ENCODE measurements at places on chromosomes 2 and 18.

DNA sequence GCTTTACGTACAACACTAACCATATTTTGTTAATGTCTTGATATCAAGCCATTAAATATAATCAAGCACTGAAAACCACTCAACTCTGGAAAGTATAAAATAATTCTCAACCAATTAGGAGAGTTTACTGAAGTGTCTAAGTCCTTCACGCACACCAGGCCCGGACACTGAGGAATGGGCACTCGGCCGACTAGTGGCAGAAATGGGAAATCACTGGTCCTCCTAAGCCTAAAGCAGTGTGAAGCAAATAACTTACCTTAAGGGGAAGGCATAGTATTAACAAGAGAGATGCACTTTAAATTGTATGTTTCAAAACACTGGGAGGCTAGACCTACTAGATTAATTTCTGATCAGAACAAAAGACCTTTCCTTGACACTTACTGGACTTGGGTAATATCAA, 45.7 kb downstream of the FAM210A start:
- no peak for DNase-seq

- no peak for DNase-seq
Observed at GRCh38 chr2:66843847-66844246, 408.9 kb downstream of the MEIS1 start.

DNA sequence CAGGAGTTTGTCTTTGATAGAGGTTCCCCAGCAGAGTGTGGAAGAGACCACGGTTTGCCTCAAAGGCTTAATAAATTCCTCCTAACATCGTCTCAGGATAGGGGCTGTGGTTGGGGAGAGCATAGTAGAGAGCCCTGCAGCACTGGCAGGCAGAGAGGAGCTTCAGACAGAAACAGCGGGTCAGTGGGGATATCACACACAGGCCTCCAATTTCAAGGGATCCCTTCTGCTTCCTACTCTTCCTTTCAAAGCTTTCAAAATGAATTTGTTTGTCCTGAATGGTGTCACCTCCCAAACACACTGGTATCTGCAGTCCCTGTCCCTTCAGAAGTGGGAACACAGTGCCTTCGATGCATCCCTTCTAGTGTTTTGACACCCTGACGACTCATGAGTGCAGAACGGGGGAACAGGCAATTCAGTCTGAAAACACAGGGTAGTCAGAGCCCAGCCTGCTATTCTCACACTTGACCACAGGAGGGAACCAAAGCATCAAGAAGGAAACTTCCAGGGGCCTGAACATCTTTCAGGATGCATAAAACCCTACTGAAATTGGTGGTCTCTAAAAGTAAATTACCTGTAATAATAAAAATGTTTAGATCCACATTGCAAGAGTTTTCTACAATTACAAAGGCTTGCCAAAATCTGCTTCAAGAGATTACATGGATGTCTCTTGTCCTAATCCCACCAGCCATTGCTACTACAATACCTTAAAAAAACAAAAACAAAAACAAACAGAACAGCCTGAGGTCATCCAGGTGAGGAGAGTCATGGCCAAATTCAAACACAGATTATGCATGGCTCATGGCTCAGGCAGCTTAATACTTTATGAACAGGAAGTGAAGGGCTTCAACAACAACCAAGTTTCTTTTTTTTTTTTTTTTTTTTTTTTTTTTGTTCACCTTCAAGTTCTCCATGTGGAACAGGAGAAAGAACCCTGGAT, 49.8 kb downstream of the SLC14A2 start:
- DNase-seq = peak; percentile 61

- DNase-seq = no peak
Observed at GRCh38 chr2:101187131-101187530, 35.9 kb upstream of the TBC1D8 start.

GRCh38 chr2:144595686-144596072, 75.8 kb upstream of the ZEB2 start:
- no peak for DNase-seq
